ENCODE measurements at places on chromosomes 13 and 19.

DNA sequence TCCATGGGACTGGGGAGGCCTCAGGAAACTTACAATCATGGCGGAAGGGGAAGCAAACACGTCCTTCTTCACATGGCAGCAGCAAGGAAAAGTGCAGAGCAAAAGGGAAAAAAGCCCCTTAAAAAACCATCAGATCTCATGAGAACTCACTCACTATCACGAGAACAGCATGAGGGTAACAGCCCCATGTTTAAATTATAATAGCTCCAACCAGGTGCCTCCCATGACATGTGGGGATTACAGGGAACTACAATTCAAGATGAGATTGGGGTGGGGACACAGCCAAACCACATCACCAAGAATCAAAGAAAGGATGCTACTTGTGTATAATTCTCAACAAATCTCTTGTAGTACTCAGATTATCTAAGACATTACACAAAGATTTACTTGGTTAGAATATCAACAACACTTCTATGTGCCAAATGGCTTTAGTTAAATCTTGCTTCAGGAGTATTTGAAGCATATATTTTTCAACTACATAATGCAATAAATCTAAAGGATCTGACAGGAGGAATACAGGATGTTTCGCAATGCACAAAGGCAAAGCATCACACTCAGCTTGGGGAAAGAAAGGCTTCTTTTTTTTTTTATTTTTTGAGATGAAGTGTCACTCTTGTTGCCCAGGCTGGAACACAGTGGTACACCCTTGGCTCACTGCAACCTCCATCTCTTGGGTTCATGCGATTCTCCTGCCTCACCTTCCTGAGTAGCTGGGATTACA, 180.0 kb downstream of the LHFPL6 start:
- no peaks in the 10 kb centered on the region for H3K4me1 ChIP-seq
- H3K36me3 ChIP-seq, result no peaks in the 10 kb centered on the region
- no peak for DNase-seq
- H3K4me3 ChIP-seq, result no peak overlapping the region
- no peak overlapping the region for H3K27ac ChIP-seq

DNA sequence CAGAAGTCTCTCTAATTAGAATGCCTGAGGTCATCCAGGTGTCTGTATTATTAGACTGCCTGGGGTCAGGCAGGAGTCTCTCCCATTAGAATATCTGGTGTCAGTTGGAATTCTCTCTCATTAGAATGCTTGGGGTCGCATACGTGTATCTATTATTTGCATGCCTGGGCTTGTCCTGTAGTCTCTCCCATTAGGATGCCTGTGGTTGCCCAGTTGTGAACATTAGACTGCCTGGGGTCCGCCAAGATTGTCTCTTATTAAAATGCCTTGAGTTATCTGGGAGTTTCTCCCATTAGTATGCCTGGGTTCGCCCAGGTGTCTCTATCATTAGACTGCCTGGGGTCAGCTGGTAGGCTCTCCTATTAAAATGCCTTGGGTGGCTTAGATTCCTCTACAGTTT, 1494.7 kb downstream of the UQCRFS1 start:
- no peak for DNase-seq
- no peaks in the 10 kb centered on the region for H3K4me1 ChIP-seq
- no peaks in the 10 kb centered on the region for H3K27me3 ChIP-seq
- no peak overlapping the region for H3K27ac ChIP-seq

- no peak overlapping the region for H3K4me3 ChIP-seq
- peak overlapping the region; percentile 75 for H3K27ac ChIP-seq
- peak; percentile 87 for DNase-seq
- peaks cover 20% of the 10 kb centered on the region for H3K4me1 ChIP-seq
- peaks cover 2% of the 10 kb centered on the region for H3K36me3 ChIP-seq
- no peaks in the 10 kb centered on the region for H3K27me3 ChIP-seq
These were observed 978 bp downstream of the ZNF446 start for GRCh38 chr19:58477130-58477529.

DNA sequence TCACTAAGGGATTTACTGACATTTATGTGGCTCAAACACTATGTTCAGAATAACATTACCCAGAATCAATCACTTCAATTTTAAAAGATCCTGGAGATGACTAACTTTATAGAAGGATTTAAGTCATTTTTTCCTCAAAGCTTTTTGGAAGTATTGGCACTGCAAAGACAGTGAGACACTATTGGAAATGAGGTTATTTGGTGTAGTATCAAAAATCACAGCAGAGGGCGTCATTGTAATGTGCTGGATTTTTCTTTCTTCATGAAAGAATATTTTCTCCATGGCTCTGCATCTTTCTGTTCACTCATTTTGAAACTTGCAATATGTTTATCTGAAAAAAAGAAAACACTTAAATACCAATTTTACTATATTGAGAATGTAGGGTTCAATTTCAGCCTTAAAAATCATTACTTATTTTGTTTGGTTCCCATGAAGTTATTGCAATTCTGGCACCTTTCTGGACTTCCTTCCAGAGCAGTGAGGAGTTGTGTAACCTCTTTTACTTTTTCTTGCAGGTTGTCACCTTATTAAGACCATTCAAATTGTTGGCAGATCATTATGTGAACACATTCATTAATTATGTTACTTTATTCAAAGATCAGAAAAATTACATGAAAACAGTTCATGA, 3.7 kb upstream of the CSNK1A1L start:
- no peaks in the 10 kb centered on the region for H3K27me3 ChIP-seq
- H3K4me1 ChIP-seq, result no peaks in the 10 kb centered on the region
- H3K27ac ChIP-seq, result no peak overlapping the region
- no peak for DNase-seq
- no peaks in the 10 kb centered on the region for H3K36me3 ChIP-seq
- H3K4me3 ChIP-seq, result no peak overlapping the region

- H3K27me3 ChIP-seq, result no peaks in the 10 kb centered on the region
- peak overlapping the region; percentile 97 for H3K27ac ChIP-seq
- no peak for DNase-seq
- H3K4me3 ChIP-seq, result peak overlapping the region; percentile 96
- no peaks in the 10 kb centered on the region for H3K36me3 ChIP-seq
These were observed 2.0 kb upstream of the SPACA6 start for GRCh38 chr19:51691074-51691583.

GRCh38 chr19:280541-281009, 10.6 kb downstream of the PLPP2 start:
- H3K4me1 ChIP-seq, result no peaks in the 10 kb centered on the region
- H3K36me3 ChIP-seq, result no peaks in the 10 kb centered on the region

Data from vagina (tissue), 2 donors.